ENCODE measurements at places on chromosomes 6 and 20.

DNA sequence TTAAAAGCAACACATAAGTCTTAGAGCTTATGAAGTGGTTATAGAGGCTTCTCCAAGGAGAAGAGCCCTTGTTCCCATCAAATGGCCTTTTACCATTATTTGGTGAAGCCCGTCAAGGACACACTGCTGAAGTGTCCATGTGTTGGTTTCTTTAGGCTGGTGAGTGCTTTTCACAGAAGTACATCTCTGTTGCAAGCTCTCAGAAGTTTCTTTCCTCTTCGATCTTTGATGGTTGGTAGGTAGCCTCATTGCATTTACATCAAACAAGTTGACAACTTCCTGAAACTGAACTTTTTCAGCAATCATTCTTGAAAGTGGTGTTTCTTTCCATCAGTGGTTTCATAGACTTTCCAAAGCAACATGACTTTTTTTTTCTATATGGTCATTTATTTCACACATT lies 465.6 kb downstream of the HDGFL1 start:
- no peak for DNase-seq

GRCh38 chr6:136466777-136467176 lies 83.4 kb downstream of the MAP7 start:
- no peak for DNase-seq

GRCh38 chr6:159343709-159344108 lies 174.5 kb downstream of the FNDC1 start:
- DNase-seq: no peak

DNA sequence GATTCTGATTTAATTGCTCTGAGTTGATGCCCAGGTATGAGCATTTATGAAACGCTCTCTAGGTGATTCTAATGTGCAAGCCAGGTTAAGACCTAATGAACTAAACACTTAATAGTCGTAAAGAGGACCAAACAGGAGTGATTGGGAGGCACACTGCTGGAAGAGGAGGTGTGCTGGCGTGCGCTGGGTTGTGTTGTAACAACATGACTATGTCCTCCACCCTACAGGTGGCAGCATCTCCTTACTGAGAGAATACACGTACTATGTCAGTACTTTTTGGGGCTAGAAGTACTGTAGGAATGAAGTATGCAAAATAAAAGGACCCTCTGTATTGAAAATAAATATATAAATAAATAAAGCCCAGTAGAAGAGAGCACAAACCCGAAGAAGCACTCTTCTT lies 11.9 kb downstream of the C6orf89 start:
- no peak for DNase-seq

- DNase-seq: peak; percentile 8
These were observed 265.0 kb upstream of the MARCKS start for GRCh38 chr6:113591896-113592827.

DNA sequence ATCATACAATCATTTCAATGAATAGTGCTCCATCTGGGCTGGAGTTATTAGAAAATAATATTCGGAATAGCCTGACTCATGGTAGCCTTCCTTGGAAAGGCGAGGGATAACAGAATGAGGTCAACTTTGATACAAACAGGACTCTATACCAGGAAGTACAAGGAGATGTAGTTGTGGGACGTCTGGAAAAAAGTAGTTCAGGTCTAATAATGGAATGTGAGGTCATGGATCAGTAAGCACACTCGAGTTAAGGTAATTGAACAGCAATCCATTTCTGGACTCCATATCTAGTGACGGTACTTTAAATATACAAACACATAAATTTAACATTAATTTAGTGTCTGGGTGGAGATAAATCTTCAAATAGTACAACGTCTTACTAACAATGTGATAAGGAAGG lies 1204.0 kb upstream of the ADGRB3 start:
- no peak for DNase-seq

DNA sequence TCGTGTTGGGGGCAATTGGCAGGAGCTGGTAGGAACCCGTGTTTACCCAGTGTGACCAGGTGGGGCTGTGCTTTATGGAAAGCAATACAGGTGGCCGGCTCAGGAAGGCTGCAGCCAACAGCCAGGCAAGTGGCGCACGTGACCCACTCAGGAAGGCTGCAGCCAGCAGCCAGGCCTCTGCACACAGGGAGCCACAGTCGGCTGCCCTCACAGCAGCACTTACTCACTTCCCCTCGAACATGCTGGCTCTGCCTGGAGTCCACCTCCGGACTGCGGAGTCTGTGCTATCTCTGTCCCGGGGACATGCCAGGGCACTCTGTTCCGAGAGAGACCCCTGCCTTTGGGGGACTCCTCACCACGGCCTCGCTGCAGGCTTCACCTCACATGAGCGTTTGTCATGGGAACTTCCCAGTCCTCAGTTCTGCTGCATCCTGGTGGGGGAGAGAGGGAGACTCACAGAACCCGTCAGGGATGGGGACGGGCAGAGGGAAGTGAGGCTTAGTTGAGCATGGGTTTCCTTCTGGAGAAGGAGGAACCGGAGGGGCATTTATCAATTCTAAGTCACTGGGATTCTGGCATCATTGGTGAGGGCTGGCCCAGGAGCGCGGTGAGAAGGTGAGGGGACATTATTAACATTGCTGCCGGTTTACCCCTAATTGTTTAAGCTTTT lies 76.8 kb downstream of the TTLL2 start:
- no peak for DNase-seq

DNA sequence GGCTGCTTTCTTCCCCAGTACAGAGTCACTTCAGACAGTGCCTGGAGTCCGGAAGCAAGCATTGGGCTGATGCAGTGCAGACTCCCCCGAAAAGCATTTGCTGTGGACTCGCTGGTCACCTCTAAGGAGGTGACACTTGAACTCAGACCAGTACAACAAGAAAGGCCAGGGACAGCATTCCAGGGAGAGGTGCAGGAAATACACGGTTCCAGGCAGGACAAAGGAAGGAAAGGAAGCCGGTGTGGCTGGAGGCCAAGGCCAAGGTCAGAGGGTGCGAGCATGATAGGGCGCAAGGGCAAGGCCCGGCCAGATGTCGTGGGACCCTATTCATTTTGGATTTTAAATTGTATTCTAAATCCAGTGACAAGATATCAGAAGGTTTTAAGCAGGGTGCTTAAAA lies 160.9 kb downstream of the ZMYND8 start:
- DNase-seq: no peak

DNA sequence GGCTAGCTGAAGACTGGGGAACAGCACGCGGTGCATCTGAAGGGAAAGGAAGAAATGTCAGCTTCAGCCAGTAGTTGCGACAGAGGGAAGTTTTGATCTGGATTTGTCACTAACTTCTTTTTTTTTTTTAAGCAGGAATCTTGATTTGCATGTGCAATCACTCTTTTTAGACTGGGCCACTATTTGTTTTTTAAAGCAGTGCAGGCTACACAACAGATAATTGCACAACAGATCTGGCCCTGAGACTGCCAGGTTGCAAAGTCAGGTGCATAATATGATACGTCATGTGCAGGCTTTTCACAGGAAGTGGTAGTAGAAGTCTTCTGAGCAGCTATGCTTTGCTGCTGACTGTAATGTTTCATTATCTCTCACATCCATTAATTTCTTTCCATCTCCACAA lies 13.5 kb downstream of the PFDN4 start:
- no peak for DNase-seq

GRCh38 chr6:128463942-128464341 lies 56.5 kb downstream of the PTPRK start:
- DNase-seq: no peak

GRCh38 chr6:81770381-81770780 lies 17.9 kb upstream of the TENT5A start:
- no peak for DNase-seq

DNA sequence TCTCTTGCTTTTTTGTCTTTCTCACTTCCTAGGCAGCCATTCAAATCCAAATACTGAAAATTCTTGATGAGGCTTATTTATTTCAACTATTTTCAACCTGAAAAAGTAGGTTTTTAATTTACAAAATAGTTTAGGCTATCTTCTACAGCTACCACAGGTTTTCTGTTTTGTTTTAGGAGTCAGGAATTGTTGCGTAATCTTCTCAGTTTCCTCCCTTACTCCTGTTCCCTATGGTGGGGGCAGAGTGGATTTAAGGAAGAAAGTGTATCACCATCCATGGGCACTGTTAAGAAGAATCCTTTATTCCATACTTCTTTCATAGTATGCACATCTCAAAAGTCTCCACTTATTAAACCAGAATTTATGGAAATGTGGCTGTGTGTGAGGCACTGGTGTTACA lies 182.4 kb downstream of the KHDC1L start:
- DNase-seq: no peak

GRCh38 chr6:111353912-111354462 lies 129.0 kb downstream of the REV3L start:
- no peak for DNase-seq

DNA sequence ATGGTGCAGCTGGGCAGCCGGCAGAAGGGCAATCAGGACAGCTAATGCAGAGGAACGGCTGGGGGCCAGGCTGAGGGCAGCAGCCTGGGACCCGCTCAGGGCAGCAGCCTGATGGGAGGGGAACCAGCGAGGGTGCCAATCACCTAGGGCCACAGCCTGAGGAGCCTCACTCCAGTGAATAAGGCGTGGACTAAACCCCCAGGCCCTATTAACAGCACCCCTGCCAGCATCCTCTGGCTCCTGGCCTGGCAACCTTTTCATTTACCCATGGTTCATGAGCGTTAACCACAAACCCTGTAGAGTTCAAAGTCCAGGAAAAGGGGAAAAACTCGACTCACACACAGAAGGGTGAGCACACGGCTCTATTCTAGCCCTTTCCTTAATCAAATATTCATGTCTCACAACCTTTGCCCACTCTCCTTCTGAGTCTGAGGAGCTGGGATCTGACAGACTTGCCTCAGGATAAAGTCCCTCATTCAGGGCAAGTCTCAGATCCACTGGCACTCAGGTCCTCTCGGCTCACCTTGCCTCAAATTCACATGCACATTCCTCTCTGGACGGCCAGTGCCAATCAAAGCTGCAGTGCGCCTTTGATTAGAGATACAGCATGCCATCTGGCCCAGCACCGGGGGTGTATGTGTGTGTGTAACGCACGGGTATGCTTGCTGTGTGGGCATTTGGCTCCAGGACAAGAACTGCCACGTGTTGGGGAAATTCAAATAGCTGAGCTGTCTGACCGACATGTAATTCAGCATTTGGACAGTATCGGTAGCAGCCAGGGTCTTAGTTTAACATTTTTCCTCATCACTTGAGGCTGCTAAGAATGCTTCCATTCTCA lies 86.9 kb upstream of the TRAF3IP2 start:
- DNase-seq: peak; percentile 29

- DNase-seq: no peak
These were observed 34.0 kb downstream of the SYNDIG1 start for GRCh38 chr20:24503352-24503931.

- DNase-seq: no peak
These were observed 146.8 kb downstream of the RPS12 start for GRCh38 chr6:132961122-132961521.

All from NCI-H446 (cell line).